Aorta (tissue), 5 donors: ENCODE measurements at places on chromosomes 6 and 20. TPM values are rescaled to one million over a fixed set of nuclear protein-coding genes. Genes with fewer than 3 reads are reported as not detected.

DNA sequence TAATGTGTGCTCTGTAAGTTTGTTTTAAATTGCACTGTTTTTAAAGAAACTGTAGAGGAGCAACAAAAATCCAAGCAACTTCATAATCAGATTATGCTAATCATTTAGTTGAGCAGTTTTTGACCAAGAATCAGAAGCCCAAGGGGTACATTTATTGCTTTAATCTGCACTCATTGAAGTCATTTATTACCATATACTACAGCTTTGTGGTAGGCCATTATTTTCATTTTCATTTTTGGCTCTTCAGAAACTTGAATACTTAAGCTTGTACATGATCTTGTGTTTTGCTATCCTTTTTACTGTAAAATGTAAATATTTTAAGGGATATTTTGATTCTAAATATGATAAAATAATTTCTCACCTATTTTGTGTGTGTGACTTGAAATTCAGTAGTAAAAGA lies 78.5 kb downstream of the PHF3 start:
- DNase-seq: no peak

Gene SIM1
- not detected for total RNA-seq

- DNase-seq: no peak
Measured at GRCh38 chr20:15760001-15760621, 813.1 kb downstream of the KIF16B start.

GRCh38 chr6:151063352-151063751 lies 176.4 kb upstream of the AKAP12 start:
- DNase-seq: no peak

GRCh38 chr6:133128191-133128590 lies 113.0 kb upstream of the EYA4 start:
- DNase-seq: no peak

- no peak for DNase-seq
Measured at GRCh38 chr6:122890250-122890649, 101.2 kb downstream of the SMPDL3A start.

Gene CLPSL2
- not detected for total RNA-seq

Gene BHLHE23
- not detected for total RNA-seq

DNA sequence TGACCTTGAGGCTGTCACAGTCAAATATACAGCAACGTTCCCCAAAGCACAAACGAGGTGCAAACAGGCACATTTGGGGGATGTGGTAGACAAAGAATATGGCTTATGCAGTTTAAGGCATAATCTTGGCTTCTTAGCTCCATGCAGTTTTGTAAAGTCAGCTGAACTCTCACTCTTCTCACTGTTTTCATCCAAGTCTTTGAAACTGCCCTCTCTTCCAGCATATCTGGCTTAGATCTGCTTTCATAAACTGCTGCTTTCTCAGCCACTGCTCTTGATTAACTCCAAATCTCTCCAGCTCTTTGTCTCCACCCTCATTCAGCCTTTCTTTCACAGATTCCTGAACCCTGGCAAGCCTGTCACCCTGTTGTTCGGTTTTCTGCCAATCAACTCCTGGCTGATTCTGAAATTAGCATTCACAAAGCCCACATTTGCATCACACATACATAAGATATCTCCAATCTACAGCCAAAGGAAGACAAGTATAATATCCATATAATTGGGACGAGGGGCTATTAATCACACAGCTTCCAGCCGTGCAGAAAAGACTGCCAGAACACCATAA lies 301.1 kb upstream of the RNF217 start:
- DNase-seq: no peak

- no peak for DNase-seq
Measured at GRCh38 chr20:35490736-35491181, 35.4 kb downstream of the CEP250 start.

DNA sequence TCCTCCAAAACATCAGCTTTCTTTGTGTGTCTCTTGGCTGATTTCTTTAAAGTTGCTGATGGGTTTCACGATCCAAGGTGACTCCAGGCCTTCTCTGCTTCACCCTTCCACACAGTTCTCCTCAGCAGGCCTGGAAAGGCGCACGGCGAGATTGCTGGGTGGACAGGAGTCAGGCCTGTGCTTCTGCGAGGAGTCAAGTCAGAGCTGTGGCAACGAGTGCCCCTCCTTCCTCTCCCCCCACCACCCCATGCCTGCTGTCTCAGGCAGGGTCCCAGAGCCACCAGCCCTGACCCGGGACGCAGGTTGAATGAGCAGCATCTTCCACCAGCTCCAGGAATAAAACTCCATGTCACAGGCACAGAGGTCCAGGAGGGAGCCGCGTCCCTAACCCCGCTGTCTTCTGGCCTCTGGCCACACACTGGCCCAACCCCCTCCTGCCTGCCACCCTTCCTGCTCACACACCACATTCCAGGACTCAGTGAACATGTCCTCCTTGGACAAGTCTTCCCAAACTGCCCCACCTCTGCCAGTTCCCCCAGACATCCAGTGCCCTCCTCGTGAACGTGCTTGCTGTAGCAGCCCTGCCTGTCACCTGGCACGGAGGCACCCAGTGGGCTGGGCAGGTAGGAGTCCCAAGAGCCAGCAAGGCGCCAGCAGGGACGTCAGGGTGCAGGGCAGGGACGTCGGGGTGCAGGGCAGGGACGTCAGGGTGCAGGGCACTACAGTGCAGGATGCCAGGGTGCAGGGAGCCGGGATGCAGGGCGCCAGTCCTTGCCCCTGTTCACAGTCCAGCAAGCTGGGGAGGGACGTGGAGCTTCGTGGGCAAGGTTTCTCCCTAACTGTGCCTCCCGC lies 7.2 kb upstream of the NTSR1 start:
- DNase-seq: no peak

GRCh38 chr6:32854376-32855178 lies 585 bp downstream of the PSMB9 start:
- peak; percentile 69 for DNase-seq

DNA sequence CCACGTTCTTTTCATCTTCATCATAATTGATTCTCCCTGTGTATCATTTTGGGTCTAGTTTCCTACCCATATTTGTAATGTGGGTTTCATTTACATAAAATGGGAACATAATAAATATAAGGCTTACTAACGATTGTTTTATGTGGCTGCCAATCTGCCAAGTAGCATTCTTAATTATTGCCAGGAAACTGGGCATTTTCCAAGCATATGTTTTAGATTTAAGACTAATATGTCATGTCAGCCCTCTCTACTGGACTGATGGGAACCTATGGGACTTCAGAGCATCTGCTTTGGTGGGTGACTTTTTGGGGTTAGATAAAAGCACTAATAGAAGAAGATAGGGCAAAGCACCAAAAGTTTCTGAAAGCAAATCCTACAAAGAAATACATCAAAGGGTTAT lies 157.5 kb downstream of the TBX18 start:
- no peak for DNase-seq

GRCh38 chr6:44298055-44298803 lies 14.9 kb downstream of the AARS2 start:
- DNase-seq: no peak

Gene TRDN
- 0.33 TPM for total RNA-seq

GRCh38 chr20:19073584-19074218 lies 138.7 kb upstream of the SLC24A3 start:
- no peak for DNase-seq

Gene GLYATL3
- not detected for total RNA-seq

DNA sequence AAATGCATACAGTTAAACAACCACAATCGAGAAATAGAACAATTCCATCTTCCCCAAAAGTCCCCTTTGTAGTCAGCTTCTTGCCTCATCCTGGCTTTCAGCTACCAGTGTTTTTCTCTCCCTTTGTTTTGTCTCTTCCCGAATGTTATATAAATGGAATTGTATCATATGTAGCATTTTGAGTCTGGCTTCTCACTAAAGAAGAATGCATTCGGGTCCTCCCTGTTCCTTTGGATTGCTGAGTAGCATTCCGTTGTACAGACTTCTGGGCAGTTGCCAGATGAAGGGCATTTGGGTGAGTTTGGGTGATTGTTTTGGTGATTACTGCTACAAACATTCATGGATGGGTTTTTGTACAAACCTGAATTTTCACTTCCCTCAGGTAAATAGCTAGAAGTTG lies 27.8 kb downstream of the PRPH2 start:
- DNase-seq: no peak
